ENCODE measurements at places on chromosomes 16 and 17.

DNA sequence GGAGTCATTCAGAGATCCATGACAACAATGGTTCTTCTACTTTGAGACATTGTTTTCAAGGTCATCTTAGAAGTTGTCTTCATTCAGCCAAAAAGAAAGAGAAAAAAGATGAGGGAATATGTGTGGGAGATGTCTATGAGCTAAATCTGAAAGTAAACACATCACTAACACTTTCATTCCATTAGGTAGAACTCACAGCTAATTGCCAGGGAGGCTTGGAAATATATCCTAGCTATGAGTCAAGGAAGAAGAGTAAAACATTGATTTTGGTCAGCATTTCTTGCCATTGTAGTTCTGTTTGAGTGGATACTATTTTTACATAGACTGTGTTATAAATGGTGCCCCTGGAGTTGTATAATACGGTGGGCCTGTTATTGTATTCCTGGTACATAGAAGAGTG, 316.4 kb upstream of the MYOCD start:
- DNase-seq, result peak; percentile 5

DNA sequence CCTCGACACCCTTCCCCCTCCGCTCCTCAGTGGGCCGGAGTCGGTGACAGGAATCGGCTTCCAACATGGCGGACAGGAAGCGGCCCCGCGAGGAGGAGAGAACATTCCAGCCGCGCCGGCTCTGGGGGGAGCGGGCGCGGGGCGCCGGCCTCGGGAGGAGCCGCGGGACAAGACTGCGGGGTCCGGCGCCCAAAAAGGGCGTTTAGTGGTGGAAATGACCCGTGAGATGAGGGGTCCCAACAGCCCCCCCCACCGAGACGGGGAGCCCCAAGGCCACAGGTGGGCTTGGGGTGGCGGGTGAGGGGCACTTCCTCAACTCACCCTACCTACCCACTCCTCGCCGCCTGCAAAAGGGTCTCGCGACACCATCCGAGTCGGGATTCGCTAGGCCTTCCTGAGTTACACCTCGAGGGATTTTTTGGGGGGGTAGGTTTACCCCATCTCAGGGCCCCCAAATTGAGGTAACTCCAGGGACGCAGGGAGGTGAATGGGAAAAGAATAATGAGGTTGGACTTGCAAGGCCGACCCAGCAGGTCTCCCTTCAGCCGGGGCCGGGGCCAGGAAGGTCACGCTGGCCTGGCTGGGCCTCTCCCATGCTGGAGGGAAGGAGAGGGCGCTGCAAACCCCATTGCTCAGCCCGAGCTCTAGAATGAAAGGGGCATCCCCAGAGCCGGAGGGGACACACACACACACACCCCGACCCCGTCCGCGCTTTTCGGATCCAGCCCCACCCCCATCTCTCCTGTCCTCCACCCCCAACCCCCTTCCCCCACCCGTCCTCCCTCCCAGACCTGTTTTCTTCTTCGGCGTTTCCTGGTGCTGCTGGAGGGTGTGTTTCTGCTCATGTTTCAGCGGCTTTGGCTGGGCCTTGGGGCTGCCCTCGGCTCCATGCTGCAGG, 707 bp downstream of the NUFIP2 start:
- DNase-seq, result peak; percentile 89

- no peak for DNase-seq
These were observed 368.9 kb downstream of the UTP18 start for GRCh38 chr17:51629232-51629631.

DNA sequence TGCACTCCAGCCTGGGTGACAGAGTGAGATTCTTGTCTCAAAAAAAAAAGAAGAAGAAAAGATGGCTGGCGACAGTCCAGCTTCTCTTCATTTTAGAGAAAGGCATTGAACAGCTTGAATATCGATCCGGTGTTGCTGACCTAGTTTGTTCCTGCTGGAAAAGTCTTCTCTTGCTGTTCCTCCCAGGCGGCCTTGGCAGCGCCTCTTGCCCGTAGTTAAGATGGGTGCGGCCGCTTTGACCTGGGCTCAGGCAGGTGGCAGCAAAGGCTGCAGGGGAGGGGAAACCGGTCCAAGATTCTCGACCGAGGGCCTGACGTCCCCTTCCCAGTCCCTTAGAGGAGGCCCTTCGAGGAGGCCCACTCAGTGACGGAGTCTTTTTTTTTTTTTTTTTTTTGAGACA, 3.8 kb upstream of the ZNF764 start:
- DNase-seq, result no peak

- no peak for DNase-seq
These were observed 9.2 kb downstream of the ZDHHC7 start for GRCh38 chr16:85002099-85002541.

DNA sequence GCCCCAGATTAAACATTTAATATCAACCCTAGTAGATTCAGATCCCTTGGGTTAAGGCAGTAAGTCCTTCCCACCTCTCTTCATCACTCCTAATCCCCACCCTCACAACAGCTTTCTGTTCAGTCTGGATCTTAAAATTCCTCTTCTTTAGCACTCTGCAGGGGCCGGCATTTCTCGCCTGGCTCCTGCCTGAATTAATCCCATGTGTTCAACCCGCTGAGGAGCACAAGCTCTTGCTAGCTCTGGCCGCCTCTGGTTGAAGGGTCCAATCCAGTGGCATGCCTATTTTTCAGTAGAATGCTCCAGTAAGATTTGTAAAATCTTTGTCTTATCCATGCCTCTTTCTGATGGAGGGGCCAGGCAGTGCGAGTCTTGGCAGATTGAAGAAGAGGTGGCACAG, 59.2 kb downstream of the CYB5B start:
- DNase-seq, result no peak

DNA sequence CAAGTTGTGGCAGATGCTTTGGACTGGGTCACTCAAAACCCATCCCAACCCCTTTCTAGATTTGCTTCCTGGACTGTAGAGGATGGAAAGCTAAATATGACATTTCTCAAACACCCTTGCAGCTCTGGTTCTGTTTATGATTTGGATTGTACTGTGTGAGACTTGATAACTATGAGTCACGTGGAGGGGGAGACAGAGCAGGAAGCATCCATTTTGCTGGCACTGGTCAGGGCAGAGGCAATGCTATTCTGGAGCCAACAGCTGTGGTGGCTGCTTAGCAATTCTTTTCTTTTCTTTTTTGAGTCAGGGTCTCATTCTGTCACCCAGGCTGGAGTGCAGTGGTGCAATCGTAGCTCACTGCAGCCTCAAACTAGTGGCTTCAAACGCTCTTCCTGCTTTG, 13.6 kb upstream of the TERF2 start:
- DNase-seq, result no peak

GRCh38 chr16:81585785-81586184, 141.2 kb downstream of the CMIP start:
- no peak for DNase-seq

- no peak for DNase-seq
These were observed 16.2 kb upstream of the PHF12 start for GRCh38 chr17:28967221-28968135.

DNA sequence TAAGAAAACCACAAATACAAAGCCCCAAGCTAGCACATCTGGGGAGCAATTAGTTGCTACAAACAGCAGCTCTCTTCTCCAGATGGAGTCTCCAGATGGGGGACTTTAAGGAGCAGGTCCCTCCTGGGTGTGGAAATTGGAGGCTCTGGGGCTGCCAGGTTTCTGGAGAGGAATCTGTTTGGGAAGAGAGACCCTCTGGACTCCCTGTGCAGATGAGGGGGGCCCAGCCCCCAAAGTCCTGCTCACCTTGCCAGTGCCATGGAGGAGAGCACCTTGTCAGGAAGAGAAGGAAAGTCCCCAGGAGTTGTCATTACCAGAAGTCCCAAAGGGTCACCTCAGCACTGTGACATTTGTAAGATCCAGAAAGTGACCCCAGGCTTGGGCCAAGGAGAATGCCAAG, 14.8 kb downstream of the TEKT5 start:
- DNase-seq, result no peak

DNA sequence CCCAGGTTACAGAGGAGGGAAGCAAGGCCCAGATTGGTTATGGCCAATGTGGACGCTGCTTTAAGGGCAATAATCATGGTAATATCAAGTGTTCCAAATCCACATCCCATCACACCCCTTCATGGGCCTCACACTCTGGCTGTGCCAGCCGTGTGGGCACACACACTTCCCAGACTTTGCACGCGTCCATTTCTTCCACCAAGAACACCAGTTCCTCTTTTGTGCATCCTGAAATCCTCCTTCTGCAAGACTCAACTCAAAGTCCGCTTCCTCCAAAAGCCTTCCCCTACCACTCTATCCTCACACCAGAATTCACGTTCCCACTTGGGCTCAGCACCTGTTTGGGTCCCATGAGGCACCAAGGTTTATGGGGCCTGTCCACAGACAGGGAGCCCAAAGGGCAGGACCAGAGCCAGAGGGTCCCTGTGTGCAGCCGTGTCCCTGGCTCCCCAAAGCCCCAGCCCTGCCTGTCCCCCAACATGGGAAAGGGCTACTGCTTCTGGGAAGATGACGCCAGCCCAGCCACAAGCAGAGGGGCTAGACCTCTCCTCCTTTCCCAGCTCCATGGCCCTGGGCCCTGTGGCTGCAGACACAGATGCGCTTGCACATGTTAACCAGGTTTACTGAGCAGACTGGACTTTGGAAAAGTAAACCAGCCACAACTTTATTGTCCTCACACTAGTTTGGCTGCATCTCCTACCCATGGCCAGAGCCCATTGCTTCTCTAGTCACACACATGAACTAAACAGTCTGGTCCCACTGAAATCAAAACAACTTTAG, 20.3 kb downstream of the SPNS3 start:
- no peak for DNase-seq

DNA sequence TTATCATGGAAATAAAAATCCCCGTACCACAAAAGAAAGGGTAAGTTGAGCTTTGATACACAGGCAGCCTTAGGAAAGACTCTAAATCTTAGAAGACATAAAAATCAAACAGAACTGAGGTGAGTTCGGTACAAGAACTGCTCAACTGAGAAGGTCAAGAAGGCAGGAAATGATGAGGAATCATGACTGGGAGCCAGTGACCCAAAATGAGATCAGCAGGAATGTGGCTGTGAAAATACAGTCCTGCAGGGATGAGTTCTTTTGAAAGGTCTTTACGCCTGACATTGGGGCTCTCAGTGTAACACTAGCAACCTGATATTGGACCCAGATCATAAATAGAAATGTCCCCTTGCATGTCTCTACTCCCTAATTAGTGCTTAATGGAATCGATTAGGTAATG, 56.3 kb upstream of the CDH11 start:
- no peak for DNase-seq

GRCh38 chr17:39393736-39394135, 7.7 kb downstream of the FBXL20 start:
- no peak for DNase-seq

Measured in activated CD4-positive, alpha-beta T cell treated with anti-CD3 and anti-CD28 coated beads, Interleukin-2, amount 10 ng/mL, durations not matched to agents 24 days and 14 days (primary cell).